ENCODE measurements at places on chromosomes 3 and 15.

- DNase-seq: no peak
Measured at GRCh38 chr15:54312528-54312927, 334.3 kb downstream of the UNC13C start.

DNA sequence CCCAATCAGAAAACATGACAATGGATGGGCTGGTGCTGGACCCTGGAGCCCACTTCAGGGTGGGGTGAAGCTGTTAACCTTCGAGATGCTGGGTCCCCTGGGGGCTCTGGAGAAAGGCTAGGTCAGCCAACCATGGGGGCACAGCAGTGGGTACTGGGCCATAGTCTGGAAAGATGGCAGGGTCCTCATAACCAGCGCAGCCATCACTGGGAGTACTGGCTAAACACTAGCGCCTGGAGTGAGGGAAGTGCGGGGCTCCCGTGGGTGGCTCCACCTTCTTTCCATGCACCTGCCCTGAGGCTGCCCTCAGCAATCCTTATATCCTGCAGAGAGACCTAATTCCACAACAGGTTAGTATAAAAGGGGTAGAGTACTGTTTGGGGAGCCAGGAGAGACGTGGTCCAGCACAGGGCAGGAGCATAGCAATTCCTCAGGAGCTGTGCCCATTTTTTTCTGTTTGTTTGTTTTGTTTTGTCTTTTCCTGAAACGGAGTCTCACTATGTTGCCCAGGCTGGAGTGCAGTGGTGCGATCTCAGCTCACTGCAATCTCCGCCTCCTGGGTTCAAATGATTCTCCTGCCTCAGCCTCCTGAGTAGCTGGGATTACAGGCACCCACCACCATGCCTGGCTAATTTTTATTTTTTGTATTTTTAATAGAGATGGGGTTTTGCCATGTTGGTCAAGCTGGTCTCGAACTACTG is 122.6 kb upstream of the MEF2A start:
- DNase-seq: no peak

GRCh38 chr15:58932710-58933280 is 684 bp downstream of the SLTM start:
- no peak for DNase-seq

DNA sequence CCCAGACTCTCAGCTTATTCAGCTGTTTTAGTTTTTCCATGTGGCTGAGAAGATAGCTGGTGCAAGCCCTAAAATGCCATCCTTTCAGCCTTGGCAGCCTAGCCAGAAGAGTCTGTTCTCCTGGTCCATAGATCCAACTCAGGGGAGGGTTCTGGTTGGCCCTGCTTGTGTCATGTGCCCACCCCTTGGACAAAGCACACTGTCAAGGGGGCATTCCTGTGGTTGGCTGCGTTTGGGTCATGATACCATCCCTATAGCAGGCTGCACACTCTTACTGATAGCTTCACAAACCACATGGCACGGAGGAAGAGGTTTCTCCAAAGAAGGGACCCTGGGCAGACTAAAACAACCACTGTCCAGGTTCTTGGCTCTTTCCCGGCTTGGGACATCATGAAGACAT is 8.4 kb upstream of the FSTL1 start:
- no peak for DNase-seq

- no peak for DNase-seq
Measured at GRCh38 chr3:160065282-160065681, 76.6 kb downstream of the IL12A start.

DNA sequence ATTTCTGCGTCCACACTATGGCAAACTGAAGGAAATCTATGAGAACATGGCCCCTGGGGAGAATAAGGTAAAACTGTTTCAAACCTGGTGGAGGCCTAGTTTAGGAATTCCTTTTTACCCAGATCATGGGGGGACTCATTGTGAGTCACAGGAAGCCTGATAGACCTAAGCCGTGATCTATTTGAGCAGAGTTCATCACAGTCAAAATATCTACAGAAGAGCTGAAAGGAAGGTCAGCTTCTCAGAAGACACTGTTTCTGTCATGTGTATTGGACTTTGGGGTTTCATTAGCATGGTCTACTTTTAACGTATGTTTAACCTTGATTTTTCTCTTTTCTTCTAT is 1.3 kb downstream of the PSMD2 start:
- no peak for DNase-seq

- no peak for DNase-seq
Measured at GRCh38 chr15:95940431-95940985, 390.0 kb upstream of the NR2F2 start.

DNA sequence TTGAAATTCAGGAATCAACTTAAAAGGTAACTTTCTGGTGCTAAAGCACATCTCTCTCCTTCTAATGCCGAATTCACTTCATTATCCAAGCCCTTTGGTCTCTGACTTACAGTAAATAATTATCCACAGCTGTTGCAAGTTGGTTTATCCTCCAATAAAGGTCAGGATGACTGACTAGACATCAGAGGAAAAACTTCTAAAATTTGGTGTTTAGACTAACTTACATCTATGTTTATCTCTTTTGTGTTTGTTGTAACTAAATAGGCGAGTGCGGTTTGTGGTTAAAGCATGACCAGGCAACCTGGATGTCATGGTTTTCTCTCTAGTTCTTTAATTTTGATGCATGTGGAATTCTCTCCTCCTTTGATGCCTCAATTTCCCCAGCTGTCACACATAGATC is 237.4 kb upstream of the LRTM1 start:
- peak; percentile 63 for DNase-seq

DNA sequence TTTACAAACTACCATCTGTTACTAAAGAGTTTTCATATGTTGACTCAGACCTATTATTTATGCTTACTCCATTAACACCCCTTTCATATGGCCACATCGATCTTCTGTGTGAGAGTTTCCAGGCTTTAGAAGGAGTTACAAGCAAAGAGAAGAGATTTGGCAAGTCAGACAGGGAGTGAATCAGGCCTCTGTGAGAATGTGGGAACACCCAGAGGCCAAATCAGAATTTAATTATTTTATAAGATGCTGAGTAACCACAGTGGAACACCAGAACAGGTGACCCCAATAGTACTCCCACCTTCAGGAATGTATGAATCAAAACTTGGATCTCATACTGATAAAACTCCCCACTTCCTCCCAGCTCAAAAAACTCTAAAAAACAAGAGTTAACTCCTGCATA is 42.0 kb downstream of the IFT57 start:
- DNase-seq: peak; percentile 44

GRCh38 chr15:38299216-38299615 is 46.6 kb downstream of the SPRED1 start:
- peak; percentile 52 for DNase-seq

DNA sequence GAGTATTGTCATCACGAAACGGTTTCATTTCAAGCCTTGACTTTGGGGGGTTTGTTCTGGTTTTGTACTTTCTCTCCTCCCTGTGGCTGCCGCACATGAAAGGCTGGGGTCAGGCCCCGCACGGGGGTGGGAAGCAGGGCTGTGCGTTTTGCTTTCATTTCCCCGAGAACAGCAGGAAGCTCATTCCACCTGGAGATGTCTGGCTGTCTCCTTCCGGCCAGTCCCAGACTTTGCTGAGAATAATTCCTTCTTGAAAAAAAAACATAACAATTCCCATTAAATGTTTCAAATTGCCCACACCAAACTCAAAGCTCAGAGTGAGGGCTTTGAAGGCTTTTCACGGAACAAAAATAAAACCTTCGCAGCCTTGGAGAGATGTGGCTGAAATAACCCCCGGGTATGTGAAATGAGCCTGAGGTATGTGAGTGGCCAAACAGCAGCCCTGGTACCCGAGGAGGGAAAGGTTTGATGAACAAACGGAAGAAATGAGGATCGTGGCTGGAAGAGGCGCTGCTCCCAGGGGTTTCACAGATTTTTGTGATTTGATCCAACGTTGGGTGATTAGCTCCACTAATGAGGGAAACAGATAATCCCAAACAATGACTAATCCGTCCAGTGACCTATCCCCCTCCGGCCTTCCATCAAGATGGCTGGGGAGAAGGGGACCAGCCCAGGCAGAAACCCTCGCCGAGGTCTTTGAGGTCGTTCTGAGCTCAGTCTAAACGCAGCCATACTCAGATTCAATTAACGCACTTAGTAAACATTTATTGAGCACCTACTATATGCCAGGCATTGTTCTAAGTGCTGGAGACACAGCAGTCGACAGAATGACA is 126.9 kb upstream of the MEF2A start:
- DNase-seq: no peak

- no peak for DNase-seq
Measured at GRCh38 chr15:41790756-41791546, 16.7 kb downstream of the MAPKBP1 start.

GRCh38 chr3:32621466-32621865 is 50.8 kb upstream of the DYNC1LI1 start:
- no peak for DNase-seq

DNA sequence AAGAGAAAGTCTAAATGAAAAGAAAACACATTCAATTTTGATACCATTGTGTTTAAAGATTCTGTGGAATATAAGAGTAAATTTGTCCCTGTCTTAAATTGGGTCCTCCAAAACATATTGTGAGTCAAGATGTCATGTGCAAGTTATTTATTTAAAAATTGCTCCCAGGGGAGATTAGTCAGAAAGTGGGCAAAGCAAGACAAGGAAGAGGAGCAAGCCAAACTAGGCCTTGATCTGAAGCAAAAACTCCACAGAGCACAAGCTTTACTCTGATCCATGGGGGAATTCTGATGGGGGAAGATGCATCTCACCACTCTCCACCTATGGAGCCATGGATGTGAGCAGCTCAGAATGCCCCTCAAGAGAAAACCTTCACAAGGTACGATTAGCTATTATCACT is 342.8 kb upstream of the IL12A start:
- peak; percentile 44 for DNase-seq

DNA sequence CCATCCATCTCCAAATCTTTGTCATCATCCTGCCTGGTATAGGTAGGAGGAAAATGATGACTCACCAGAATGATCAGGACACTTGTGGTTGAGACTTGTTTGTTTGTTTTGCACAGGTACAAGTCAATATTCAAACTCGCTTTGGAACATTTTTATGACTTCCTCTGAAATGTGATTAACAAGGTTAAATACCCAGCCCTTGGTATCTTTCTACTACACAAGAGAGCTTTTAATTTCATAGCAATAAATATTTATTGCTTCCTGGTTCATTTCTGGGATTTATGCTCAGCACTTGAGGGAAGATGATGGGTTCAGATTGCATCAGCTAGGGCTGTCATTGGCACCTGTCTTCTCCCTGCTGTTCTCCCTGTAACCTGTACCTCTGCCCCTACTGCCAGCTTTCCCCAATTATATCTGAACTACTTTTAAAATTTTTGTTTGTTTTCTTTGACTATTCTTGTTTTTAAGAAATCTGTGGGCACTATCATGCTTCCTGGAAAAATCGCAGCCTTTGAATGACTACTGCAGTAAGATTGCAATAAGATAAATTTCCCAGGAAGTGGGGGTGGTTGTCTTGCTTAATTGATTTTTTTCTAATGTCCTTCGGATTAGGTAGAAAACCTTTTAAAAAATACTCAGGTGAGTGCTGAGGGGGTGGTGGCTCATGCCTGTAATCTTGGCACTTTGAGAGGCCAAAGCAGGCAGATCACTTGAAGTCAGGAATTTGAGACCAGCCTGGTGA is 24.3 kb upstream of the GCNT3 start:
- DNase-seq: no peak

DNA sequence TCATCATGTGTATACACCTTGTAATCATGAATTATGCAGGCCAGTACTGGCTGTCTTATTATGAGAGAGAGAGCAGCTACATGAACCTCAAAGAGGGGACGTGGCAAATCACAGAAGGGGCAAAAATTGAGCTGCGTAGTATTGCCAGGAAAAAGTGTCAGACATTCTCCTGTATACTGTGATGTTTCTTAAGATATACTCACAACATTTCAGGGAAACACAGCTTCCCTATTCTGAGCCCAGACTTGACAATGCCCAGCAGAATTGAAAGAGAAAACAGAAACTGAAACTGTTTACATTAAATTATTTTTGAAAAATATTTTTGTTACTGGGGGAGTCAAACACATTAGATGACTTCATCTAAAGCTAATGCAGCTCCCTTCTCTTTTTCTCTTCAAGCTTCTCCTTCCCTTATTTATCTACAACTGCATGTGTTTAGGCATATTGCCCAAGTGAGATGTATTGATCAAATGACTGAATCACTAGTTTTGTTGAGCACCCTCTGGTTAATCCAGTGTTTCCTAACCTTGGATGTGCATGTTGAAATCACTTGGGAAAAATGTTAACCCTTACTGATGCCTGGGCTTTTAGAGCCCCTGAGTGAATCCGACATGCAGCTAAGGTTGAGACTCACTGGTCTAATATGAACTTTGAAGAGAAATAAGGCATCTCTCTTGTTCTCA is 39.5 kb downstream of the CADPS start:
- no peak for DNase-seq

GRCh38 chr3:12139111-12139511 is 19.6 kb downstream of the TIMP4 start:
- DNase-seq: no peak

- no peak for DNase-seq
Measured at GRCh38 chr3:125014570-125015179, 41.1 kb downstream of the HEG1 start.

GRCh38 chr3:186361762-186362536 is at the start of gene DGKG:
Gene DGKG, minus strand, starts transcription at chr3:186362234. Its CDS starts 41,775 bp downstream, at chr3:186320459.
- DNase-seq: no peak

- DNase-seq: no peak
Measured at GRCh38 chr3:24763393-24763792, 268.7 kb upstream of the THRB start.

- no peak for DNase-seq
Measured at GRCh38 chr3:198046120-198046857, 86.3 kb downstream of the LMLN start.

DNA sequence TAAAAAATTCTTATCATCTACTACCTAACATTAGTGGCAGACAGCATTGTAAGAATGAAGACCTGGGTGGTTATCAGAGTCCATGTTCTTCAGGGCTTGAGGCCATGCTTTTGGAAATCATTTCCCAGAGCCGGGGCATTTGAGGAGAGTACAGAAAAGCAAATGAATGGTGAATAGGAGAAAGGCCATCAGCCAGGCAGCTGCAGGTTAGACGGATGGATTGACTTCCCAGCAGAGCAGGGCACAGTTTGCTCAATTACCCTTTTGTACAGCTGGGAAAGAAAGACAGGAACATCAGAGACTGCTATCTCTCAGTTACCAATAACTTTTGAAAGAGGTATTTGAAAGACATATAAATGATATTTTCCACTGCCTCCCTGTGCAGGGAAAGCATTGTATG is 135.6 kb downstream of the ALCAM start:
- no peak for DNase-seq

GRCh38 chr3:133538154-133538553 is 35.3 kb upstream of the CDV3 start:
- DNase-seq: no peak

GRCh38 chr15:28021281-28022039 is 77.7 kb downstream of the OCA2 start:
- DNase-seq: peak; percentile 3

DNA sequence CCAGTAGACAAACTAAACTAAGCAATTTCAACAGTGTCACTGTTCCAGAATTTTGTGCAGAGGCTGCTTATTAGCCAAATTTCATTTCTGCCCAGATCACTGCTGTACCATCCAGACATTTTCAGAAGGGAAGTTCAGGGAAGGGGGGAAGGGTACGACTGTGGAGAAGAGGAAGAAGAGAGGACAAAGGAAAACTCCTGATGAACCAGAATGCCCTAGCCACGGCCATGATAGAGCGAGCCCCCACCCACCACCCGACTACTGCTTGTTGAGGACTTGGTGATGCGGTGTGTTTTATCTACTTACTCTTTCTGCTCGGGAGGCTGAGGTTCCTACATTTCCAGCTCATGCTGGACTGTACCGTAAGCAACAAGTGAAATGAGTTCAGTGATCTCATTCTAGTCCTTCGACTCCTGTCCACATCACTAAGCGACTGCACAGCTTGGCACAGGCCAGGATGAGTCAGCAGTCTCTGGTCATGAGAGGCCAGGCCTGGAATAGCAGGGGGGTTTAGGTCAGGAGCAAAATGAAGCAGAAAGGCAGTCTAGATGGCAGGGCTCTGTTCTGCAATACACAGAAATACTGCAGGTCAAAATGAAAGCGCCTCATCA is 330.8 kb downstream of the TIGIT start:
- DNase-seq: peak; percentile 96
